ENCODE measurements at places on chromosomes 16 and 17.

DNA sequence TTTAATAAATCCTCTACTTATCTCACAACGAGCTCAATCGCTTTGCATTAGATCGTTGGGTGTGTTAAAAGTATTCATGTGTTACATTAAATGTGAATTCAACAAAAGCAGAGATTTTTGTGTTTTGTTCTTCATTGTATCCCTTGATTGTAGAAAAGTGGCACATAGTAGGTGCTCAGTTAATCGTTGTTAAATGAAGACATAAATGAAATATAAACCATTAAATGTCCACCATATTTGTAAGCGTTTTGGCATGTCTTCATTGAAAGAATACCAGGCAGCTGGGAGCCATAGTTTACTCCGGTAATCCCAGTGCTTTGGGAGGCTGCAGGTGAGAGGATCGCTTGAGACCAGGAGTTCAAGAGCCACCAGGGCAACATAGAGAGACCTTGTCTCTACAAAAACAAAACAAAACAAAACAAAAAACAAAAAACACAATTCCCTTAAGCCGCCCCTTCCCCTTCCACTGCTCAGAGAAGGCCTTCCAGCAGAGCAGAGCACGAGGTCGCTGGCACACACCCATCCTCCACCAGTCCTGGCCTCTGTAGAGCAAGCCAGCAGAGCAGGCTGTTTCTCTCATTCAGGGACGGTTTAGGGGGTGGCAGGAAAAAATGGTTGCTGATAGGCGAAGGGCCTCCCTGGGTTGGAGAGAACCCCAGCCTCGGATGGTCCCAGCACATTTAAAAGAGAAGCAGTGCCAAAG is 673 bp upstream of the CHD9 start:
- DNase-seq = peak; percentile 91

DNA sequence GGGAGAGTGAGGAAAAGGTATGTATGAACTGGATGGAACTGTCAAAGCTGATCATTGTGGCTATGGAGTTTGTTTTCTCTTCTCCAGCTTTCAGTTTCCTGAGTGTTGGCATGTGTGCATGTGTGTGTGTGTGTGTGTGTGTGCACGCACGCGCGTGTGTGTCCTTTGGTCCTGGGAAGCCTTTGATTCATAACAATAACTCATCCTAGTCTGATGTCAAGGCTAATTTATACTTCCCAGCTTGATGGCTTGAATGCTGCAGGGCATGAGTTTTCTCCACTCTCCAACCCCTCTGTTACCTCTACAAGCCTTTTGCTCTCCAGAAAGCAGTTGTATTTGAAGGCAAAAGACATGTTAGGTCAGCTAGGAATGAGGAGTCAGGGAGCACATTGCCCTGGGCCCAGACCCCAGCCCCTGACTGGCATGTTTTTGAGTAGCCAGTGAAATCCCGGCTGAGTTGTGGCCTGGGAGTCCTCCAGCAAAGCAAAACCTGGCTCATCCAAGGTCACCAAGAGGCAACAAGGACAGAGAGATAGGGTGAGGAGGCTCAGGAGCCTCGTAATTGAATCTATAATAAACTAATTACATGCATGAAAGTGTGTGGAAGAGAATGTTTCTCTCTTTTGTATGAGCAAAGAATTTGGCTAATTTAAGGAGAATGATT is 8.9 kb upstream of the CDC42EP4 start:
- no peak for DNase-seq

- no peak for DNase-seq
Measured at GRCh38 chr16:72015124-72015523, 6.6 kb downstream of the DHODH start.

- no peak for DNase-seq
Measured at GRCh38 chr16:9603316-9603715, 511.9 kb downstream of the HAPSTR1 start.

- no peak for DNase-seq
Measured at GRCh38 chr16:1174477-1175357, 21.8 kb downstream of the CACNA1H start.

- DNase-seq = no peak
Measured at GRCh38 chr17:27522028-27522635, 65.9 kb downstream of the KSR1 start.

All from lower leg skin (tissue), 4 donors.